ENCODE measurements at places on chromosomes 6 and 20.
A peak's percentile ranks its signal among the peaks of the same experiment; 100 is the strongest.

DNA sequence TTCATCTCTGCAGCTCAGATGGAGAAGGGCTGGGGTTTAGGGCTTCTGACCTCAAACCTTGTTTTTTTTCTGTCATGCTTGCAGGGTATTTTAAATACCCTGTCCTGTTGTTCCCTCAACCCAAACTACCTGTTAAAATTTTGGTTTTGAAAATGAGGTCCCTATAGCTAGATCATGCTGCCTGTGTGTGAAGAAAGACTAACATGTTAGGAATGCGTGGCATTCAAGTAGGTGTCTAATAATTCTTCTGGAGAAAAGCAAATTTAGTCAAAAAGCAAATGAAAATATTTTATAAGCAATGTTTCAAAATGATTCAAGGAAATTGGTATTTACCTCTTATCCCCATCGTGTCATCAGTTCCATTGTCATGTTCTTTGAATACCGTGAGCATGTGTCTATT is 77.2 kb upstream of the C20orf144 start:
- DNase-seq = no peak

- DNase-seq = peak; percentile 48
Observed at GRCh38 chr6:91278416-91278815, 691.5 kb upstream of the MAP3K7 start.

DNA sequence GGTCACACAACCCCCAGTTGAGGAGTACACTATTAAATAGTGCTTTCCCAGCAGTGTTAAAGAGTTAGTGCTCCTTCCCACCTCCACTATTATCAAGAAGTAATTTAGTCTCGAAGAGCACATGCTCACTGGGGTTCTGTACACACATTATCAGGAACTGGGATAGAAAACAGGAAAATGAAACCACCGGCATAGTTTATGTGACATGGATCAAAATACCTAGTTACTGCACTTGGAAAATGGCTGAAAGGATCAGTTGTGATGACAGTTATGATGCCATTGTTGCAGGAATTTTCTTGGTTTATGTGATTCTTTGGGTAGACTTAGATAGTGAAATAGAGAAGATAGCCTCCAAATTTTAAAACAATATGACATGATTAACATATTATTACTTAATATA is 152.9 kb downstream of the AKAP7 start:
- DNase-seq = no peak

GRCh38 chr20:48015141-48015910 is 230.0 kb upstream of the SULF2 start:
- DNase-seq = no peak

DNA sequence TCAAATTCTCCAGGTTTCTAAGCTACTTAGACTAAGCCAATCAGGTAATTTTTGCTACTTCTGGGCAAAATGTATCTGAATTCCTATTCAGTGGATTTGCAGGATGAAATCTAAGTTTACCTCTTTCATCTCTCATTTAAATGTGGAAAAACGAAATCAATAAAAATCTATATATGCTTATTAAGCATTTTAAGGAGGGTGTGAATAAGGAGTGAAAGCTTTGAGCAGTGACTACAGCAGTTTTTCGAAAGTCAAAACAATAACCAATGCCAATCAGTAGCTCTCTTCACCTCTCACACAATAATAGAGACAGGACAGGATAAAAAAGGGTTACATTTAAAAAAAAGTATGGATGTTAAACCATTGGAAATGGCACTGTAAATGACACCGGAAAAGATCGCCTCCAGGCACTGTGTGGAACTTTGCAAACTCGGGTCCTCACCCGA is 476 bp upstream of the BCKDHB start:
- DNase-seq = no peak

DNA sequence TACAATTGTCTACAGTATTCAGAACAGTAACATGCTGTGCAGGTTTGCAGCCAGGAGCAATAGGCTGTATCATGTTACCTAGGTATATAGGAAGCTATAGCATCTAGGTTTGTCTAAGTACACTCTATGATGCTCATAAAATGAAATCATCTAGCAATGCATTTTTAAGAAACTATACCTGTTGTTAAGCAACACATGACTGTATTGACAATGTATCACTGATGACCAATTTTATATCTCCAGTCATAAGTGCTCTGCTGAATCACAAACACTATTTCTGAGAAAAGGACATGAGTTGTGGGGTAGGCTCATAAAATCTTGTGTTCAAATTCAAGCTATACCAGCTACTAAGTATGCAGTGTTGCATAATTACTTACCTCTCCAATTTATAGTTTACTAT is 501.3 kb downstream of the CD109 start:
- no peak for DNase-seq

- no peak for DNase-seq
Observed at GRCh38 chr20:47741669-47742608, 43.3 kb downstream of the SULF2 start.

DNA sequence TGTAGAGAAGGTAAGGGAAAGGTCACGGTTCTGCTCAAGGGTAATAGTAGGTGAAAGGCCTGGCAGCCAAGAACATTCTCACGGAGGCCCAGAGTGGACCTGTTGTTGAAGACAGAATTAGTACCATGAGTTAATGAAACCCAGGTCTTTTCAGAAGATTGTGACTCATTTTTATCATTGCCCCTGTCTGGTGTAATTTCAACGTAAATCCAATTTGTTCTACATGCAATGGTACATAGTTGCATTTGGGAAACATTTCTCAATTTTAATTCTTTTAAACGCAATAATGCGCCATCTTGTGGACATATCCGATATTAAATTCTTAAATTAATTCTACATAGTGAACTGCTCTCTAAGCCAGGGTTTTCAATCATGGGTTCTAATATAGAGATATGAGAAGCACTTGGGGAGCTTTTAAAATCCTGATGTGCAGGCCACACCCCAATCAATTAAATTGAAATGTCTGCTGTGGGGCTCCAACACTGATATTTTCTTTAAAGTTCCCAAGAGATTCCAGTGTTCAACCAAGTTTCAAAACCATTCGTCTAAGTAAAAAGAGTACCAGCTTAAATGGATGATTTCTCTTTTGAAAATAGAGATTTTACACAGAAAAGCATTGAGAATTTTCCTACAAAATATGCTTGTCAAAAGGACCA is 257.4 kb downstream of the PLCB1 start:
- peak; percentile 21 for DNase-seq

- DNase-seq = no peak
Observed at GRCh38 chr20:31918466-31919105, 33.3 kb downstream of the PDRG1 start.

DNA sequence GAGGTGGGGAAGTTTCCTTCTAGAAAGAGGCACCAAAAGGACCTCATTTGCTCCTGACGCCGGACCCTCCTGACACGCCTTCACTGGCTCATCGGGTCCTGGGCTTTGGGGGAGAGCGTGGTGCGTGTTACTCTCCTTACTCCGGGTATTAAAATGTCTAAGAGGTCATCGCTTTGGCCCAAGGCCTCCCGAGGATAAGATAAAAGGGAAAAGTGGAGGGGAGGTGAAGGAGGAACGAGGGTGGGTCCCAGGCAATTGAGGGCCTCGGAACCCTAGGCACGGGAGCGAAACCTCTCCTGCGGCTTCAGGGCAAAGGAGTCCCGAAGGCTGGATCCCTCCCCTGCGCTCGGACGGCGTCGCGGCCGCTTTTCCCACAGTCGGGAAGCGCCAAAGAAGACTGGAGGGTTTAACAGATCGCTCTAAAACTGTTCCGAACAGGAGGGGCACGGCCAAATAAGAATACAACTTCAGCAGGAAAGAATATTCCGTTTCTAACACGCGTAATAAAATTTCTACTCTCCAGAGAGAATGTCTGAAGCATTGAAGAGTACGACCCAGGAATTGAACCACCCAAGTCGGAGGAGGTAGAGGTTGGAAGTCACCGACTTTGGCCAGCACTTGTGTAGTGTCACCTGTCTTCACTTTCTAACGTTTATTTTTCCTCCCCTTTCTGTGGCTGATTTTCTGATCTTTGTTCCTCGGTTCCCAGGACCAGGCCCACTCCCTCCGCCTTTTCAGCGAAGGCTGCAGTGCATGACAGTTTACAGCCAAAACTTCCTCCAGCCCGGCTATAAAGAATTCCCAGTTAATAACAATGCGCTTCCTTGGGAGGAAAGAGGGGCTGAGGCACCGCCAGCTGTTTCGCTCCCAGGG is 2.1 kb upstream of the TBXT start:
- no peak for DNase-seq

DNA sequence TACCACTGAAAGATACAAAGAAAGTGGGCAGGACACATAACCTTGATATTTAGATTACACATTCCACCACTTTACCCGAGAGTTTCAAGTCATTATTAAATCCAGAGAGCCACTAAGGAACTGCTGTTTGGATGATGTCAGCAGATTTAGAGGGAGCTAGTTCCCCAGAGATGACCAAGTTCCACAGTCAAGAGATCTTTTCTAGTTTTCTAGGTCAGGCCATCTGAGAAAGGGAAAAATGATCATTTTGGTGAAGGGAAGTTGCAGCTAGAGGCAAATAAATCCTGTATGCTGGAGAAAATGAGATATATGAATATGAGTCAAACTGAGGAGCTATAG is 147.8 kb downstream of the HS3ST5 start:
- no peak for DNase-seq

GRCh38 chr6:43702171-43702533 is 14.6 kb upstream of the MRPS18A start:
- DNase-seq = no peak

DNA sequence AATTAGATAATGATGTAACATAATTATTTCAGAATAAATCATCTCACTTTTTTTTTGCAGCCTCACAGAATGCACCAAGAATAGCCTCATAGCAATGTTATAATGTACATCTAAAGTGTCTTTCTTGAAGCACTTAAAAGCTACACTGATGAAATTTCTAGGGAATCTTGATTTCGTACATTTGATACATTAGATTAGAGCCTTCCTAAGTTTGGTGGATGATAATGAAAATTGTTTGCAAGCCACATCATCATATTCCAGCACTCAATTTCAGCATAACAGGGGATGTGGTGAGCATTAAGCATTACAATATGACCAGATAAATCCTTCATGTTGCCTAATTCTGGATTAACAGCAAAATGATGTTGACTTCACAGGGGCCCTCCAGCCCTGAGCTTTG is 9.7 kb upstream of the METTL24 start:
- no peak for DNase-seq

DNA sequence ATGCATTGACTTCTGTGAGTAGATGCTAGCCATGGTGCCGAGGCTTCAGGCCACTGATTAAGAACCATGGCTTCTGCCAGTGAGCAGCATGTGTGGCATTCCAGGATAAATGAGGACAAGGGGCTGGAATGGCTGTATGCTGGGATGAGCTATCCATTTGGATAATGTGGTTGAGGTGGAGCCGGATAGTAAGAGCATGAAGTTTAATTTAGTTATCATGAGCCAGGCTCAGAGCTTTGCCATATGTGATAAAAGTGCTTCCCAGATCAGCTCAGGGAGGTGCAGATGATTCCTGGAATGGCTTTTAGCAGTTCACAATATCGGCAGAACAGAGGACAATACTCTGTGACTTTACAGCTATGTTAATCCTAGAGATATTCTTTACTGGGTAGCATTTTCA is 34.6 kb upstream of the RNF8 start:
- no peak for DNase-seq

DNA sequence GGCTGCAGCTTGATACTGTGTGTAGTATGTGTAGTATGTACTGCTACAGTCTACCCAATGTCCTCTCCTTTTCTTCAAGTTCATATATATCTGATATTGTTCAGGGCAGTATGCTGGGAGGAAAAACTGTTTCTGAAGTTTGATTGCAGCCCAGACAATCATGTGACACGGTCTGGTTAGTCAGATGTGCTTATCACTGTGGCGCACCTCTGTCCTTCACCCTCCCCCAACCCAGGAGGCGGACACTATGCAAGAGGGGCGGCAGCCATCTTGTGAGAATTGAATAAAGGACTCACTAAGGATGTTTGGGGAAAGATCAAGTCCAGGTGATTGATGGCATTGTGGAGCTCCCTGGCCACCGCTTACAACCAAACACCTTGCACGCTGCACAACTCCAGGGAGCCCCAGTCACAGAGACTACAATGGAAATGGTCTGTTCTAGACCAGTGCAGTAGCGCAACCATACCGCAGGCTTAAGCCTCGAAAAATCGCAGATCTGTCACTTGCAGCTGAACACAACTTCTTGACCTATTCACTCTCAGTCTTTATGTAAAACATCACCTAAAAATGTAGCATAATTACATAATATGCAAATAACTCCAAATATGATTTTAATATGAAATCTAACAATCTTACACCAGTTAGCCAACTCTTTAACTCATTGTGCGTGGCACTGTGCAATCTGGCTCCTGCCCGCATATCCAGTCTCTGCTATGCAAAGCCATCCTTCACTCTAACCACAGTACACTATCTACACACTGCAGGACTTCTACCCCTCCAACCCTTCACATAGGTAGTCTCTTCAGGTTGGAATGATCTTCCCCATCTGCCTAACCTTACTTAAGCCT is 79.3 kb downstream of the VGLL2 start:
- DNase-seq = no peak

GRCh38 chr6:33747823-33748222 is 1.1 kb upstream of the IP6K3 start:
- no peak for DNase-seq

- no peak for DNase-seq
Observed at GRCh38 chr20:47188540-47188939, 168.0 kb downstream of the ZMYND8 start.

- DNase-seq = peak; percentile 17
Observed at GRCh38 chr6:158706369-158706982, 56.6 kb downstream of the SYTL3 start.

DNA sequence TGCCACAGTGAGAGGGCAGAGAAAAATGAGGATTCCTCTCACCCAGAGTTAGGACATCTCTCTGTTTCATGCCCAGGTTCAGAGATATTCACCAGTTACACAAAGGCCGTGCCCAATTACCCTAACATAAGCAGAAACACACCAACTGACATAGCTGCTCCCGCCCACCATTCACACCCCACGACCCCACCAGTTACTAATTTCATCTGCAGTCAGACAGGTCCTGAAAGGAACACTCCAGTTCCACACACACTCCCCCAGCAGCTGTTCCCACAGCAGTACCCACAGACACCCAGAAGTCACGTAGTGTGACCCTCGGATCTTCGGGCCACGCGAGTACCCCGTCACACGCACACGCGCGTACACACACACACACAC is 532 bp downstream of the TMEM74B start:
- DNase-seq = no peak

GRCh38 chr6:684831-685636 is 7.9 kb downstream of the EXOC2 start:
- no peak for DNase-seq

DNA sequence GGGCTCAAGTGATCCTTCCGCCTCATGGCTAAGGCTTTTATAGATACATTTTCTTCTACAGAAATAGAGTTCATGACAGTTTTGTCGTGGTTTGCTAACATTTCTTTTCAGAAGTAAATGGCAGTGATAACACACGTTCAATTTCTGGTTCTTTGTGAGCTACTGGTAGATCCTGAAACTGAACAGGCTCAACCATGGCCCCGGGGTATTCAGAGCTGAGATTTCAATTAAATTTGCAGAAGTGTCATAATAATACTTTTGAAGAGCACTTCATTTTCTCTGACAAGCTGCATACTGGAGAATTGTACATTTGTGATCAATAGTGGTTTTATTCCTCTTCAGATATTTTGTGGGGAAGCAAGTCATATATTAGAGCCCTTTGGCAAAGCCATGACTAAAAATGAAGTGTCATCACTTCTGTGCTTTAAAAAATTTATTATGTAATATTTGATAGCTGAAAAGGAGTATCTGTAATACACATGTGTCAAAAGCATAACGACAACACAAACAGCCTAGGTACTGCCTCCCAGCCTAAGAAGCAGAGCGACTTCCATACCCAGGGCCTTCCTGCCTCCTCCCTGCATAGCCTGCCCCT is 84.3 kb upstream of the SCP2D1 start:
- DNase-seq = no peak

GRCh38 chr6:131594074-131594473 is 21.0 kb downstream of the ARG1 start:
- no peak for DNase-seq
